Spleen (tissue), 13 donors: ENCODE measurements at places on chromosomes 13 and 19.
A peak's percentile ranks its signal among the peaks of the same experiment; 100 is the strongest.

- peak; percentile 82 for DNase-seq
Measured at GRCh38 chr19:40466985-40467734, at the start of gene SPTBN4. Gene SPTBN4, plus strand, starts transcription at chr19:40467001. Its CDS starts 5,621 bp downstream, at chr19:40472622.

DNA sequence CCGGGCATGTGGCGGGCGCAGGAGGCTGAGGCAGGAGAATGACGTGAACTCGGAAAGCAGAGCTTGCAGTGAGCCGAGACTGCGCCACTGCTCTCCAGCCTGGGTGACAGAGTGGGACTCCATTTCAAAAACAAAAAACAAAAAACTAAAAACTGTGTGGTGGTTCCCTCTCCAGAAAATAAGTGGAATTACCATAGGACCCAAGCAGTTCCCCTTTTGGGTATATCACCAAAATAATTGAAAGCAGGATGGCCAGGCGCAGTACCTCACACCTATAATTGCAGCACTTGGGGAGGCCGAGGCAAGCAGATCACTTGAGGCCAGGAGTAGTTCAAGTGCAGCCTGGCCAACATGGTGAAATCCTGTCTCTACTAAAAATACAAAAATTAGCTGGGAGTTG is 15.7 kb upstream of the LDLR start:
- DNase-seq: no peak

GRCh38 chr13:76879203-76879882 is 6.9 kb downstream of the KCTD12 start:
- DNase-seq: peak; percentile 89

- no peak for DNase-seq
Measured at GRCh38 chr19:46197314-46198070, 32.0 kb upstream of the IGFL1 start.

- DNase-seq: no peak
Measured at GRCh38 chr13:36214163-36214921, at the start of gene SOHLH2. Gene SOHLH2, minus strand, starts transcription at chr13:36214556. Its CDS starts 30 bp downstream, at chr13:36214526.

- no peak for DNase-seq
Measured at GRCh38 chr13:30266756-30267155, 40.6 kb downstream of the KATNAL1 start.

- no peak for DNase-seq
Measured at GRCh38 chr19:44851427-44851826, 5.3 kb downstream of the NECTIN2 start.

DNA sequence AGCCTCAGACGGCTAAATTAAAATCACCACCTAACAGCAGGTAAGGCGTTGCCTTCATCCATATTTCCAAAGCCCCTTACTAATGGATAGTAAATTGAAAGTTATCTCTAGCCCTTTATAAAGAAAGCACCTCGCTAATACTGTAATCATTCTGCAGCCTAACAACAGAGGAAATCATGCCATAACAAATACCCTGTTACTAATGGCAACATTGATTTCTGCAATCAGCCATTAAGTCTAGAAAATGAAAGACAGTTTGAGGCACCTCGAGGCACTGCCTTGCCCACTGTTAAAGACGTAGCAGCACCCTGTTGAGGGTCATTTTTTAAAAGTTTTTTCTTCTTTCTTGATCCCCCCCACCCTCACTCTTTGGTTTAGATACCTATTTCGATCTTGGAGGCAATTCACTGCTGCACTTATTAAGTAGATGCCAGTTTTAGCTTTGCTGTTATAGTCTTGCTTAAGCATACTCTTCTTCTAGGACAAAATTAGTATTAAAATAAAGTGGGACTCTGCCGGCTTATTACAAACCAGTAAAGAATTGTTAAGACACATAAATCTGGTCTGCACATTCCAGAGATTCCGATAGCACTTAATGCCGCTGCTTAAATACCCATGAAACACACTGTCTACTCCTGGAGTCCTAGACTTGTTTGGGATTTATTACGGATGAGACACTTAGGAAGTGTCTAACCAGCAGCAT is 74.8 kb downstream of the ZNF536 start:
- DNase-seq: no peak

DNA sequence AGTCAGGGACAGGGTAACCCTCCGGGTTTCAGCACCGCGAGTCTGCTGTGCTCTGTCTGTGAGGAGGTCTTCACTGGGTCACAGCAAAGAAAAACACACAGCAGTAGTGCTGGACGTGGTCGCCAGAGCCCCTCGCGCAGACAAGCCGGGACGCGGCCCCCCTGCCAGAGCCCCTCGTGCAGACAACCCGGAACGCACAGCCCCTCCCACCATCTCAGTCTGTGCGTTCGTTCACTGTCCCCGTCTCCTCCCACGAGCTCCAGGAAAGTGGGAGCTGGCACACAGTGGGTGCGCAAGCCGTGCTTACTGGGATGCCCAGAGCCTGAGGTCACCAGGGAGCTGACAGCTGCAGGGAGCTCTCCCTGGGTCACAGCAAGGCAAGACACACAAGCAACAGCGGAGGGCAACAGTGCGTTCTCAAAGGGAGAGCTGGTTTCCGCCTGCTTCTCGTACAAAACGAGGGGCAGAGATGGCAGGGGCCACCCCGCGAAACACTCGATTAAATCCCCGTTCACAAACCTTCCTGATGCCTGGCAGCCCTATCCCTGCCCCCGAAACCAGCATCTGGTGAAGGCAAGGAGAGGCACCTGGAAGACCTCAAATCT is 3.2 kb upstream of the PLPP2 start:
- no peak for DNase-seq

DNA sequence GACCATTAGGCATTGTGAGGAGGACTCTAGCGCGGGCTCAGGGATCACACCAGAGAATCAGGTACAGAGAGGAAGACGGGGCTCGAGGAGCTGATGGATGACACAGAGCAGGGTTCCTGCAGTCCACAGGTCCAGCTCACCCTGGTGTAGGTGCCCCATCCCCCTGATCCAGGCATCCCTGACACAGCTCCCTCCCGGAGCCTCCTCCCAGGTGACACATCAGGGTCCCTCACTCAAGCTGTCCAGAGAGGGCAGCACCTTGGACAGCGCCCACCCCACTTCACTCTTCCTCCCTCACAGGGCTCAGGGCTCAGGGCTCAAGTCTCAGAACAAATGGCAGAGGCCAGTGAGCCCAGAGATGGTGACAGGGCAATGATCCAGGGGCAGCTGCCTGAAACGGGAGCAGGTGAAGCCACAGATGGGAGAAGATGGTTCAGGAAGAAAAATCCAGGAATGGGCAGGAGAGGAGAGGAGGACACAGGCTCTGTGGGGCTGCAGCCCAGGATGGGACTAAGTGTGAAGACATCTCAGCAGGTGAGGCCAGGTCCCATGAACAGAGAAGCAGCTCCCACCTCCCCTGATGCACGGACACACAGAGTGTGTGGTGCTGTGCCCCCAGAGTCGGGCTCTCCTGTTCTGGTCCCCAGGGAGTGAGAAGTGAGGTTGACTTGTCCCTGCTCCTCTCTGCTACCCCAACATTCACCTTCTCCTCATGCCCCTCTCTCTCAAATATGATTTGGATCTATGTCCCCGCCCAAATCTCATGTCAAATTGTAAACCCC is 2.8 kb upstream of the CEACAM5 start:
- DNase-seq: no peak
